Mucosa of descending colon (tissue), 3 donors: ENCODE measurements at places on chromosomes 3 and 15. TPM values are rescaled to one million over a fixed set of nuclear protein-coding genes. Genes with fewer than 3 reads are reported as not detected.

The ZMYND10 gene
- total RNA-seq: 0.20 TPM

GRCh38 chr3:114356066-114356465, 62.2 kb downstream of the TIGIT start:
- DNase-seq: no peak

The GOLGA6L9 gene
- total RNA-seq: 3.4 TPM

DNA sequence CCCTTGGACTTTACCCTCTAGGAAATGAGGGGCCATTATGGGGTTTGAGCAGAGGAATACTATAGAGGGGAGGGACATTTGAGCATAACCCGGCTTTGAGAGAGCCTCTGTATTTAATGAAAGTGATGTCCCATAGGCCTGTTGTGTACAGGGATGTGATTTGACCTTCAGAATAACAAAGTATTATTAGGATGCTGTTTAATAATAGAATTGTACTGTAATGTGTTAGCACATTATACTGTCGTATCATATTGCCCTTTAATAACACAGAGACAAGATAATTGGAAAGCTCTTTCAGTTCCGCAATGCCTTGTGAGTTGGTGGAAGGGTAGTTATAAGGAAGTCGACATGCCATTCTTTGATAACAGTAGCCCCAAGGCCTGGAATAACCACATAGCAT, 328.3 kb downstream of the RYR3 start:
- DNase-seq: no peak

- peak; percentile 83 for DNase-seq
Observed at GRCh38 chr15:74375303-74375693, 7.9 kb upstream of the CYP11A1 start.

- no peak for DNase-seq
Observed at GRCh38 chr15:36409819-36410218, 169.6 kb upstream of the CDIN1 start.

GRCh38 chr3:14689247-14689980, 14.5 kb downstream of the C3orf20 start:
- DNase-seq: no peak

The FAIM gene
- total RNA-seq: 3.9 TPM

The ACAD9 gene
- 43.9 TPM for total RNA-seq

The CEP19 gene
- total RNA-seq: 3.8 TPM

GRCh38 chr3:187261541-187261969, 30.0 kb downstream of the MASP1 start:
- DNase-seq: no peak

The PCBP4 gene
- total RNA-seq: 25.9 TPM

The GOLGA6D gene
- not detected for total RNA-seq

The CYP8B1 gene
- not detected for total RNA-seq

- DNase-seq: no peak
Observed at GRCh38 chr3:136891934-136892855, 30.2 kb downstream of the NCK1 start.

DNA sequence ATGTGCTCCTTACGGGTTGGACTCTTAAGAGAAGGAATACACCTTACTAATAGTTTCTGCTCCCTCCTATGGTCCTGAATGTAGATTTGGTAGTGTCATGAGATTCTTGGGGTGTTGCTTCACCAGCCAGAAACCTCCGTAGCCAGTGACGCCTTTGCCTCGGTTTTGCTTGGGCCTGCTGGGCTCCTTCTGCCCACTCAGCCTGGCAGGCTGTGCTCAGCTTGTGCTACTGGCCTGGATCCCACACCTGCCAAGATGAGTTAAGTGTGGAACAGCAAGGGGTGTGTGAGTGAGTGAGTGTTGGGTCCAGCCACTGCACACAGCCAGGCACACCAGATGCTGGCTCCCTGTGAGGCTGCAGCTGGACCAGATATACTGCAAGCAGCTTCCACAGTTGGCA, 560.1 kb downstream of the NLGN1 start:
- no peak for DNase-seq

- DNase-seq: no peak
Observed at GRCh38 chr3:46389306-46389705, 17.6 kb downstream of the CCR5AS start.

DNA sequence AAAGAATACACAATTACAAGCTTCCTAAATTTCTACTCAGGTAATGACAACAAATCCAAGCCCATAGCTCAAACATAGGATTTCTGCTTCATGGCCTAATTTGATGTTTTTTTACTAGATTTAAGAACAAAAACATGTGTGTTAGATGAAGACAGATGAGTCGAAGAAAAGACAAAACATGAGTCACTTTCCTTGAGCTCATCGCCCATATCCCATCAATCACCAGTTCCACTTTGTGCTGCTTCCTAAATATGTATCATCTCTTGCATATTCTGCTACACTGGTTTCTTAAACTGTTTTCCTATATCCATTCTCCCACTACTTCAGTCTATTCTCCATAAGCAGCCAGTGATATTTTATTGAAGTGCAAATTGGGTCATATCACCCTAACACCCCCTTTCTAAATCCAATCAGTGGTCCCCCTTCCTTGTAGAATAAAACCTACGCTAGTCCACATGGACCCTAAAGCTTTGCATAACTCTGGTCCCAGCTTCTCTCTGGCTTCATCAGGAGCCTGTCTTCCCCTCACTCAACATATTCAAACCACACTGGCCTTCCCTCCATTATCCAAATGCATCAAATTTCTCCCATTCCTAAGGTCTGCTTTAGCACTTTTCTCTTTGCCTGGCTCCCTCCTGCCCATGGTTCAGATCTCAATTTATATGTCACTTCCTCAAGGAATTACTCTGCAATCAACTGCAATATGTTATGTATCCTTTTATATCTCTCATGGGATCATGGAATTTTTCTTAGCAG, 1033.9 kb downstream of the FHIT start:
- no peak for DNase-seq

DNA sequence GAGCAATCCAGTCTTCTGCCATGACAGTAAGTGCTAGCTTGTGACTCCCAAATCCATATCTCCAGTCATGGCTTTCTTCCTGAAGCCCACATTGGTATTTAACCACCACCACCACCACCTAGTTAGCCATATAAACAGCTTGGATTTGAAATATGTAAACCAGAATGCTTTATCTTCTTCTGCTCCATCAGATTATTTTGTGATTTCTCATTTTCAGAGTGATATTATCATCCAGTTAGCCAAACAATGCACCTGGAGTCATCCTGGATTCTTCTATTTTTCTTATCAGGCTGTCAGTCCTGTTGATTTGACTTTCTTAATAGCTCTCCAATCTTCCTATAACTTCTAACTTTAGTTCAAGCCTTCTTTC, 124.3 kb upstream of the PTX3 start:
- DNase-seq: no peak

- DNase-seq: no peak
Observed at GRCh38 chr3:23085261-23085660, 117.9 kb upstream of the UBE2E2 start.

DNA sequence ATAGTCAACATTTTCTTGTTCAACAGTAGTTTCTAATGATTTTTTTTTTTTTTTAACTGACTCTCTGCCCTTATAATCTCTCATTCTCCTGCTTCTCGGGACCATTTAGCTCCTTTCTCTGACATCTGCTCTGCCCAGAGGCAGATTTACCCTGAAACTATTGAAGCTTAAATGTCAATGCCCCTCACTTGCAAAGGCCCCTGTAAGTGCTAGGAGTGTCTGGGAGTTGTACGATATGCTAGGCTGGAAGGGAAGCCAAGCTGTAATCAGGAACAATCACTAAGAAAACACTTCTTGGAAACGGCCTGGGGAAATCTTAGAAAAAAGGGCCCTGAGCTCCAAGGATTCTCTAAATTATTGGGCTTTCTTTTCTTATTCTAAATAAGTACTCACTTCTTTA, 5.8 kb upstream of the PLOD2 start:
- no peak for DNase-seq

DNA sequence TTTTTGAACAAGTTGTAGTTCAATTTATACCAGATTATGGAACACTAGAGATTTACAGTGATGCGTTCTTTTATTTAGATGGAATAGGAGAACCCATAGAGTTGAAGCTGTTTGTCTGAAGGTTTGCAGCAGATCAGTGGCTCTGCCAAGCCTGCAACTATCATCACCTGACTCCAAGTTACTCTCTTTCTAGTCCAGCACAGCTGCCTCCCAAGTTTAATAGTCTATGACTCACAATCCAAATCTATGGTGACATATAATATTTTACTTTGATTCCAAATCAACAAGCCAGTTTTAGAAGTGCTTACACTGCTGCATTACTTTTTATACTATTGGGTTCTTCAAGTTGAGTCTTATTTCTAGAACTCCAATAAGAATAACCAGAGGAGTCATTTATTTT, 400.4 kb downstream of the LPP start:
- no peak for DNase-seq

The GOLGA6L10 gene
- total RNA-seq: 0.92 TPM

DNA sequence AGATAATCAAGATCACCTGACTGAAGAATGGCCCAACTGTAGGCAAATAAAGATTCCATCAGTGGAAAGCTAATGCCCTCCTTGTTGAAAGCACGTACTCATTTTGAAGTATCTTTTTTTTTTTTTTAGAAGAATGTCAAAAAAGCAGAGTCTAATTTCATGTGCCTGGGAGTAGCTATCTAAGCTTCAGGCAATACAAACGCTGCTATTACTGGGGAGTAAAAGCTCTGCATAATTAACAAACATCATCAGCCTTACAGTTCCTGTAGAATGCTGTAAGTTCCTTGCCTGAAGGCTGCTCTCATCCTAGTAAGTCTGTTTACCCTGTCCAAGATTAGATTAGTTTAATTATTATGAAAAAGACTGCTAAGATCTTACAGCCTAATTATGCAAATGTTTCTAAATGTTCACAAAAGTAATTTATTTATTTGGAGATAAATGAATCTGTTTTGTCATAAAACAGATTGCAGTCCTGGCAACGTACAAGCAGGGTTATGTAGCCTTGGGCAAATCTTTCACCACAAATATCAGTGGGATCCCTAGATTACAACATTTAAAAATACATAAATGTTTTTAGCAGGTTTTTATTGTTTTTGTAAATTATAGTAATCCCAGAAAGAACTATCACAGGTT, 451.3 kb upstream of the AGTR1 start:
- DNase-seq: no peak

- no peak for DNase-seq
Observed at GRCh38 chr3:43852066-43852465, 161.3 kb downstream of the ABHD5 start.

- no peak for DNase-seq
Observed at GRCh38 chr3:188042466-188042865, 111.5 kb upstream of the LPP start.

GRCh38 chr3:44442596-44443309, 34.7 kb downstream of the ZNF445 start:
- DNase-seq: no peak

The CPNE9 gene
- not detected for total RNA-seq

DNA sequence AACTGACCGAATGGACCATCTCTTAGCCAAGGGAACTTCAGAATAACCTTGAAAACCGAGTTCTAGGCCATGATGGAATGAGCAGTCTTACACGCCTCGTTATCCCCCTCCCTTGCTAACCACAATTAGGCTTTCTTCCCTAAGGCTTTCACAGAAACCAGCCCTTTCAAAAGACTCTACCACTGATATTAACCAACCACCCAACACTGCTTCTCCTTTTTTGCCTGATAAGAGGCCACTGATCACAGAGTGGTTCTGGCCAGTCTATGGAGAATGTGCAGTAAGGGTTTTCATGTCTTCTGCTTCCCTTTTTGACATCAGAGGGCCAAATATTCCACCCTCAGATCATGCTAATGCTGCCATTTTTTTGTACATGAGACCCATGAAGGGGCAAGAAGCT, 59.3 kb downstream of the MCF2L2 start:
- DNase-seq: no peak

GRCh38 chr3:141648055-141648910, 89.8 kb upstream of the RNF7 start:
- DNase-seq: no peak

- no peak for DNase-seq
Observed at GRCh38 chr3:140850210-140850955, 91.3 kb upstream of the SLC25A36 start.

GRCh38 chr3:171765511-171765887, 44.8 kb downstream of the PLD1 start:
- DNase-seq: no peak

- no peak for DNase-seq
Observed at GRCh38 chr3:23864931-23865330, 51.9 kb downstream of the NKIRAS1 start.

DNA sequence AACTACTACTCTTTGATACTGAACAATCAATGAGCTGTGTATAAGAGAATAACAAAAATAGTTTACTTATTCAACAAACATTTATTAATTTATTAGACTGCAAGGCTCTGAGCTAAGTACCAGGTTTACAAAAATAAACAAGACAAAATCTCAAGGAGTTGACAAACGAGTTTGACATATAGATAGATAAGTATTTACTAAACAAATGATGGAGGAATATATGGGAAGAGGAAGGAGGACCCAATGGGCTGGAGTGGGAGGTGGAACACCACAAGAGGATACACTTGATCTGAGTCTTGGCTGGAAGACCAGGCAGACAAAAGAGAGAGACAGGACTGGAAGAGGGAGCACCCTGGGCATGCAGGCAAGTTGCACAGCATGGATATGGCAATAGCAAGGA, 47.5 kb upstream of the FSIP1 start:
- DNase-seq: no peak

The SEMA6D gene
- total RNA-seq: 48.3 TPM

The SPRED1 gene
- total RNA-seq: 25.5 TPM
